HEK293T (cell line): ENCODE measurements at places on chromosomes 1 and 21.

GRCh38 chr21:43985690-43986251 lies 26.3 kb upstream of the TRAPPC10 start:
- DNase-seq, result no peak

GRCh38 chr1:24154215-24154614 lies 11.3 kb upstream of the IL22RA1 start:
- DNase-seq, result no peak

DNA sequence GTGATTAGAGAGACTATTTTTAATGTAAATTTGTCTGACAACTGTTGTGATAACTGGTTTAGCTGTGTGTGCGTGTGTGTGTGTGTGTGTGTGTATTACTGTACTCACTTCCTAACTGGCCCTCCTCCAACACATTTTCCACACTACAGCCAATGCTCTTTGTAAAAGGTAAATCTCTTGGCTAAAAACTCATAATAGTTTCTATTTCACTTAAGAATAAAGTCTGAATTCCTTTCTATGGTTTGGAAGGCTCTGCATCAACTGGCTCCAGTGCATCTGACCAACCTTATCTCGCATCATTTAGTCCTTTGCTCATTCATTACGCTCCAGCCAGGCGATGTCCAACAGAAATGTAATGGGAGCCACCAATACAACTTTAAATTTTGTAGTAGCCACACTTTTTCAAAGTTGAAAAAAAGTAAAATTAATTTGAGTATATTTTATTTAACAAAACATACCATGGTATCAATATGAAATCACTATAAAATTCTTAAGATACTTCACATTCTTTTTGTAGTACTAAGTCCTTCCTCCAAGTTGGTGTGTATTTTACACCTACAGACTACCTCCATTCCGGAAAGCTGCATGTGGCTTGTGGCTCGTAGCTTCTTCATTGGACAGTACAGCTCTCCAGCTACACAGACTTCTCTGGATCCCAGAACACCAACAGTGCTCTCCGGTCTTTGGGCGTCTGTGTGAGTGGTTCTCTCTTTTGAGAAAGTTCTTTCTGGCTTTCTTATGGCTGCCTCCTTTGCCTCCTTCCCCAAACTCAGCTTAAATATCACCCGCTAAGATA lies 68.9 kb downstream of the NRIP1 start:
- no peak for DNase-seq

DNA sequence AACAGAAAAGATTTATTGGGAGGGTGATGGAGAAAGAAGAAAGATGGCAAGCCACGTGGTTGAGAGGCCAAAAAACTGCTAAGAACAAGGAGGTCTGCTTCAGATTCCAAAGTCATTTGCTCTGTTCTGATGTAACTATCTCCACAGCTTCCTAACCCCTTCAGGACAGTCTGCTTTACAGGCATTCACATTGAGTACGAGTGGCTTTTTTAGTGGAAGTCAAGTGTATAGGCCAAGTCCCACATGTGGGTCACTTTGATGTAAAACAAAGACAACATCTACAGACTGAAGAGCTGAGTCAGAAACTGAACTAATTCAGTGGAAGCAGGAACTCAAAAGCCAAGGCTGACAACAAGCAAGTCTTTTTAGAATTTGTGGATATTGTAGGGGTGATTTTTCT lies 128.7 kb upstream of the F3 start:
- no peak for DNase-seq

DNA sequence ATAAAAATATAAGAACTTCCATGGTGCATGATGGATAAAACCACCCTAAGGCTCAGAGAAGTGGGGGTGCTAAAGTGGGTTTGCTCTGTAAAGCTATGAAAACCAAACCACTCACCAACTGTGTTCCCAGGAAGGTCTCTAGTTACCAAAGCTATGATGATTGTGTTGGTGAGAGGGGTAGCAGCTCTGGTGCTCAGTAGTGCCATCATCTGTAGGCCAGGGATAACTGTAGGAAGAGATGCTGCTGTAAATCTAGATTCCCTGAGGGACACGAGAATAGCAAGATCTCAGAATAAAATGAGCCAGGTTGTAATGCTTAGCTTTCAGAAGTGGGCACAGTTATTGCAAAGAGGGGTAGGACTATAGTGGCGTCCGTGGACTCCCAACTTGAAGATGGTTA lies 124.5 kb downstream of the GREM2 start:
- DNase-seq, result no peak

DNA sequence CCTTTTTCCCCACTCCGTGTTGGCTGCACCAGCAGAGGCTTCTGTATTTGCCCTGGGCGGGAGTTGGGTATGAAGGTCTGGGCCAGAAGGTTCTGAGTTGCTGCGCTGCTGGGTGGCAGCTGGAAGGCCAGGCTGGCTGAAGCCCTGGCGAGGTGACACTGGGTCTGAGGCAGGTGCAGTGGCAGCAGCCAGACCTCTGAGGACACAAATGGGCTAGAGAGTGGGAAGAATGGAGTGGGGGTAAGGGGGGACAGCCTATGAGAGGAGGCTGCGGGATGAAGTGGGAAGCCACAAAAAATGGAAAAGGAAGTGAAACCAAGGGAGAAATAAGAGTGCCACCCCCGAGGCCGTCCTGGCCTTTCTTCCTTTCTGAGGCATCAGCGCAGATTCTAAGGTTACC lies 53.2 kb downstream of the STX6 start:
- DNase-seq, result no peak

- no peak for DNase-seq
Observed at GRCh38 chr1:54355931-54356679, 50.1 kb downstream of the SSBP3 start.

- DNase-seq, result no peak
Observed at GRCh38 chr1:208108646-208109330, 135.4 kb downstream of the PLXNA2 start.

GRCh38 chr21:14825514-14825974 lies 239.3 kb downstream of the NRIP1 start:
- no peak for DNase-seq

- no peak for DNase-seq
Observed at GRCh38 chr1:44617703-44618029, 56.6 kb downstream of the TMEM53 start.

GRCh38 chr1:47918257-47918867 lies 78.8 kb downstream of the TRABD2B start:
- no peak for DNase-seq
